ENCODE measurements at places on chromosomes 13 and 19. TPM values are rescaled to one million over a fixed set of nuclear protein-coding genes. Genes with fewer than 3 reads are reported as not detected.

The MED16 gene
- total RNA-seq: 22.3 TPM

The RGL3 gene
- 1.9 TPM for total RNA-seq

The BST2 gene
- total RNA-seq: 0.43 TPM

The HIPK4 gene
- 0.29 TPM for total RNA-seq

The ZNF383 gene
- total RNA-seq: 6.2 TPM

The EEF2 gene
- 1,090 TPM for total RNA-seq

The THSD1 gene
- total RNA-seq: 9.1 TPM

The C19orf81 gene
- 11.5 TPM for total RNA-seq

The MED25 gene
- 76.6 TPM for total RNA-seq

The RDH13 gene
- total RNA-seq: 14.0 TPM

The CAB39L gene
- 1.7 TPM for total RNA-seq

The PRX gene
- 1.4 TPM for total RNA-seq

The ZNF606 gene
- 1.9 TPM for total RNA-seq

The BEST2 gene
- not detected for total RNA-seq

The GDF15 gene
- total RNA-seq: 63.2 TPM

The MCEMP1 gene
- total RNA-seq: not detected

The GSX1 gene
- total RNA-seq: not detected

The ZNF77 gene
- total RNA-seq: 1.9 TPM

The DMKN gene
- total RNA-seq: 35.8 TPM

The VAV1 gene
- 6.3 TPM for total RNA-seq

The DAPK3 gene
- total RNA-seq: 48.6 TPM

The COL5A3 gene
- total RNA-seq: 5.8 TPM

The IFNL1 gene
- total RNA-seq: not detected

The KLK15 gene
- not detected for total RNA-seq

The SHISA7 gene
- 0.02 TPM for total RNA-seq

The ZNF850 gene
- 0.68 TPM for total RNA-seq

The ADAMTSL5 gene
- 4.4 TPM for total RNA-seq

The SPINT2 gene
- 278 TPM for total RNA-seq

The PCDH17 gene
- not detected for total RNA-seq

The HMG20B gene
- 58.6 TPM for total RNA-seq

The OBI1 gene
- total RNA-seq: 7.8 TPM

The ZNF486 gene
- not detected for total RNA-seq

The NLRP11 gene
- total RNA-seq: 0.05 TPM

The CADM4 gene
- total RNA-seq: 9.3 TPM

The BRSK1 gene
- 5.4 TPM for total RNA-seq

The OLFM2 gene
- total RNA-seq: 11.3 TPM

The MISP gene
- 76.4 TPM for total RNA-seq

The C19orf73 gene
- total RNA-seq: 1.9 TPM

The ZNF575 gene
- 1.9 TPM for total RNA-seq

The F2RL3 gene
- not detected for total RNA-seq

The MZF1 gene
- 9.9 TPM for total RNA-seq

The KLHL1 gene
- not detected for total RNA-seq

The RFPL4AL1 gene
- total RNA-seq: 0.28 TPM

The ZNF534 gene
- not detected for total RNA-seq

The SLC7A9 gene
- 0.27 TPM for total RNA-seq

The MAP4K1 gene
- 0.92 TPM for total RNA-seq

The SLC17A7 gene
- total RNA-seq: 0.61 TPM

The LIM2 gene
- not detected for total RNA-seq

The PDX1 gene
- total RNA-seq: 0.08 TPM

The ZNF665 gene
- total RNA-seq: not detected

The FAM83E gene
- 0.07 TPM for total RNA-seq

The ATP4A gene
- total RNA-seq: not detected

The FAM174C gene
- 81.6 TPM for total RNA-seq

The MUC16 gene
- total RNA-seq: 0.07 TPM

The ZNF211 gene
- 6.8 TPM for total RNA-seq
